ENCODE measurements at places on chromosomes 2 and 18.

DNA sequence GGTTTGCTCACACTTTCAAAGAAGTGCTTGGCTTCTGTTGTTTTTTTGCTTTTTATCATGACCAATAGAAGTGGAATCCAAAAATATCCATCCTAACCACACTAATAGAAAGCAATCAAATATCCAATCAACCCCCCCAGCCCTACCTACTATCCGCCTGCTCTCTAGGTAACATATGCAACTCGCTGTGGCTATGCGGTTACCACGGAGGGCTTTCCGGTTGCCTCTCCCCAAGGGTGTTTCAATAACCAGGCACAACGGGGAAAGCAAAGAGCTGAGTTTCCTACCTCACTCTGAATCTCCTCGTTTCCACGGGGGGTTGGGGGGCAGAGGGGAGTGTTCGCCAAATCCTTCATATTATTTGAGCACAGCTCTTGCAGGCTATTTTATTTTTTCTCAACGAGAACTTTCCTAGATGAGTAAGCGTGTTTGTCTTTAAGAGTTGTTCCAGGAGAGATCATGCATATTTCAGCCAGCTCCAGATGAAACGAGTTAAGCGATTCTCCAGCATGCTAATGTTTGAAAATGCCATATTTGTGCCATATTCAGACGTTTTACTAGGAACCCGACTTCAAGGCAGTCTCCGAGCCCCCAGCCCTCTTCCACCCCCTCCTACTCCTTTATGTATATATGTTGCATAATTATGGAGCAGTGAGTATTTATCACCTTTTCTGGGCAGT is 30.3 kb downstream of the PAX3 start:
- no peak for DNase-seq

DNA sequence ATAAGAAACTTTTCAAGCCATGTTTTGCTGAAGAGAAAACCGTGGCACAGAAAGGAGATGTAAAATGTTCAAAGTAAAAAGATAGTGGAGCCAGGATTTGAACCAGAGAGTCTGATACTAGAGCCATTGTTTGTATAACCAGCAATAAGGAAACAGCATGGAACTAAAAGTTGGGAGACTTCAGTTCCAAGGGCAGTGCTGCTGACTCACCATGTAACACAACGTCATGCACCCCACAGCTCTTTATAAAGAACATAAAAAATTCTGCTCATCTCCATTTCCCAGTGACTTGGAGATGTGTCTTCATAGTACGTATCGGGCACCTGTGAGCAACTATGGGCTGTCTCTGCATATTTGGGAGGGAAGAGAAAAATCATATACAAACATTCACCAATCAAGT is 353.0 kb upstream of the PIK3C3 start:
- no peak for DNase-seq

DNA sequence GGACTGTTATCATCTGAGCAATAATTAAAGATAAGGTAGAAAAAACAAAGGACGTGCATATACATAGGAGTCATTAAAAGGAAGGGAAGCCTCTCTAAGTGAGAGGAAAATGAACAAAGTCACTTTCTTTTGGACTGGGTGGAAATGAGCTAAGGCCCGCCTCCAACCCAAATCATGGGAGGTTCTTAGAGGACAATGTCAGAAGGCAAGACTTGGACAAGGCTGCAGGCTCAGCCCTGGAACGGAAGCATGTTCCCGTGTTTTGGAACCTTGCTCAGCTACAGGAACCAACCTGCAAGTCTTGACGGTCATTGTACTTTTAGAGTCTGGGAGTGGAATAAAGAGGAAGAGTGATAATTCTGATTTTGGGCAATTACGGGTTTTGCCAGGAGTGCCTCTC is 59.4 kb upstream of the EPB41L3 start:
- DNase-seq: no peak

- no peak for DNase-seq
These were observed at the start of gene TRABD2A for GRCh38 chr2:84880645-84881521. TRABD2A (minus strand) TSS chr2:84881084; CDS start chr2:84881039, 45 bp downstream.

GRCh38 chr18:48263914-48264902 is 145.0 kb downstream of the ZBTB7C start:
- no peak for DNase-seq

- no peak for DNase-seq
These were observed 1.4 kb downstream of the PARD6G start for GRCh38 chr18:80245781-80246444.

GRCh38 chr2:168691221-168691620 is 111.2 kb upstream of the NOSTRIN start:
- no peak for DNase-seq

GRCh38 chr2:10664652-10665051 is 25.1 kb downstream of the NOL10 start:
- DNase-seq: no peak

- no peak for DNase-seq
These were observed 446 bp upstream of the RHBDD1 start for GRCh38 chr2:226835420-226835795.

DNA sequence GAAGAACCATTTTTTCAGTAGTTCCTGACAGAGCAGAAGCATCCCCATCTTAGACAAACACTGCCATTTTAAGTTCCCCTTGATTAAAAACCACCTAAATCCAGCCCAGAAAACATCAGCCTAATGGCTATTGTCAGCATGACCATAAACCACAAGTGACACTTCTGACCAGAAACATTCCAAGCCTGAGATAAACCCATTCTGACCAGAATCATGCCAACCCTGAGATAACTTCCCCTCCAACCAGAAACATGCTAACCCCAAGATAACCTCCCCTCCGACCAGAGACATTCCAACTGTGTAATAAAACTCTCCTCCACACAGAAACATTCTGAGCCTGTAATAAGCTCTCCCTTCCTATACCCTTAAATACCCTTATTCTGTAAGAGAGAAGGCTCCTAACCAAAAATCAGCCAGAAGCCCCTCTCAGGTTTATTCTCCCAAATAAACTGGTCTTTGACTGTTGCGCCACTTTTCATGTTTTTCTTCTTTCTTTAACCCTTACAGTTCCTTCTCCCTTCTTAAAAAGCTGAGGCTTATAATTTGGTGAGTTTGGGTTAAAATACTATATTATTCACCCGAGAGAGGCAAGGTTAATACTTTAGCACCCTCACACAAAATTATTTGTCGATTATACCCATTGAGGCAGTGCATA is 149.7 kb downstream of the HNMT start:
- no peak for DNase-seq

DNA sequence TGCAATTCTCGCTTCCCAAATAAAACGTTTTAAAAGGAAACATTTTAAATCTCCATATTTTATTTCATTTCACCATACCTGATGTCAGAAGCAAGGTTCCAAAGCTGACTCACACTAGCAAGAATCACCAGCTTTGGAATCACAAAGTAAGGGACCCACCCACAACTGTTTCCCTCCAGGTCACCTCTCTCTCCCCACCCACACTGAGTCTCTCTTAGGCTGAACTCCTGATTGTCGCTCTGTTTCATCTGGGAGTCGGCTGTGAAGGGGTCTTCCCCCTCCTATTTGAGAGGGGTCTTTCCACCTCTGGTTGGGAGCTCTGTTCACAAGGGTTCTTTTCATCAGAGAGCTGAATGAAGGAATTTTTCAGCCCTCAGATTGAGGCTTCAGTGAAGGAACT is 128.1 kb downstream of the L3MBTL4 start:
- no peak for DNase-seq

Data from cortex of kidney (tissue), 1 donor.